ENCODE measurements at places on chromosomes 3 and 15. TPM values are rescaled to one million over a fixed set of nuclear protein-coding genes. Genes with fewer than 3 reads are reported as not detected.

COL7A1 gene
- total RNA-seq = 3.0 TPM

DNA sequence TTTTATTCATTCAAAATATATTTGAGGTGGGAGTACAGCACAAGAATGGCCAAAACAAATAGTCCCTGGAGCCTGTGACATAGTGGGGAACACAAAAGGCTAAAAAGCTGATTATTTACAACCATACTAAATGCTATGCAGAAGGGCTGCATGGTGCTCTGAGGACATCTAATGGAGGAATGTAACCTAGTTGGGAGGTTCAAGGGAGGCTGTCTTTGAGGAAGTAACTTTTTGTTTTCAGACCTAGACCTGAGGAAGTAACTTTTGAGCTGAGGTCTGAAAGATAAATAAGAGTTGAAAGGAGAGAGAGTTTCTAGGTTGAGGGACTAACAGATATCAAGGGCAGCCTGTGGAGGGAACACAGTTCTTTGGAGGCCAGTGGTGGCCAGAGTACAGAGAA is 34.8 kb upstream of the RASA2 start:
- DNase-seq = peak; percentile 57

DNA sequence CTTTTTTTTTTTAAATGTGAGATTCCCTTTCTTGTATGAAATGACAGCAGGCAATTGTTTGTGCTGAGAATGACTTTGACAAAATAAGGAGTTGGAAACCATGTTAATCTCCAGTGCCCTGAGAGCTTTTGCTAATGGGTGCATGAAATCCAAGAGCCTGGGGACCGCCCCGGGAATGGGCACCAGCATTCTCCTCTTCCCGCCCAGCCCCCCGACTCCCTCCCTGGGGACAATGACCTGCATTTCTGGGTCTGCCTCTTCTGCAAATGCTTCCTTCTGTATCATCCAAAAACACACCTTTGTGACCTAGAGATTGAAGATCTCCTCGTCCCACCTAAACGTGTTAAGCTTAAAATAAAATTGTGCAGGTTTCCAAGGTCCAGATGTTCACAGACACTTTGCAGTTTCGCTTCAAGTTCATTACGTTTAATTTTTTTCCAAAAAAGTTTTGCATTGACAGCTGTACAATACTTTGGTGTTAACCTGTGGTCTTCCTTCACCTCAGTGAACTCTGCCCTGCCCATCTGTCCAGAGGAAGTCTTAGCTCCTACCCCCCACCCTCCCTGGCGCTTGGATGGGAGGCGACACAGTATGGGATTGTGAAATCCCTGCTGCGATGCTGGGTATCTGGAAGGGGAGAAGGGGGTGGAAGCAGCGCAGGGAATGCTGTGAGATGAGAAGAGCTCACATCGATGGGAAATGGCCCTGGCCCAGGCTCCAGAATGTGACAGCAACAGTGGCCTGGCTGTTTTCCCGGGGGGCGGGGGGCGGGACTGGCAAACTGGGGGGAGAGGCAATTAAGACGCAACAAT is 50.1 kb downstream of the TLE3 start:
- no peak for DNase-seq

DNA sequence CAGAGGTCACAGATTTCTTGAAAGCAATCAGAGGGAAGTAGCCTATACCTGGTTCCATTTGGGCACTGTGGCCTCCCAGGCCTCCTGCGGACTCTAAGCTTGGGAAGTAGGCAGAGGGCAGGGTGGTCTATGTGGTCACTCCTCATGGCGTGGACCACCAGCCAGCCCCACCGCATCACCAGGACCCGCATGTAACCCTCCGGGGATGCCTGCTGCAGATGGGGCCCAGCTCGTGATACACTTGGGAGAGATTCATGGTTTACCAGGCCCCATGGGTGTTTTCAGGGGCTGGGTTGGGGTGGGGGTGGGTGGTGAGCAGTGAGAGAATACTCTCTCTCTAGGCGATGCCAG is 123.7 kb downstream of the ASB7 start:
- no peak for DNase-seq
